ENCODE measurements at places on chromosomes 11 and 22.

- DNase-seq: no peak
These were observed 24.5 kb downstream of the MCHR1 start for GRCh38 chr22:40703736-40704135.

GRCh38 chr11:27150098-27150497, 109.5 kb downstream of the BBOX1 start:
- DNase-seq: no peak

DNA sequence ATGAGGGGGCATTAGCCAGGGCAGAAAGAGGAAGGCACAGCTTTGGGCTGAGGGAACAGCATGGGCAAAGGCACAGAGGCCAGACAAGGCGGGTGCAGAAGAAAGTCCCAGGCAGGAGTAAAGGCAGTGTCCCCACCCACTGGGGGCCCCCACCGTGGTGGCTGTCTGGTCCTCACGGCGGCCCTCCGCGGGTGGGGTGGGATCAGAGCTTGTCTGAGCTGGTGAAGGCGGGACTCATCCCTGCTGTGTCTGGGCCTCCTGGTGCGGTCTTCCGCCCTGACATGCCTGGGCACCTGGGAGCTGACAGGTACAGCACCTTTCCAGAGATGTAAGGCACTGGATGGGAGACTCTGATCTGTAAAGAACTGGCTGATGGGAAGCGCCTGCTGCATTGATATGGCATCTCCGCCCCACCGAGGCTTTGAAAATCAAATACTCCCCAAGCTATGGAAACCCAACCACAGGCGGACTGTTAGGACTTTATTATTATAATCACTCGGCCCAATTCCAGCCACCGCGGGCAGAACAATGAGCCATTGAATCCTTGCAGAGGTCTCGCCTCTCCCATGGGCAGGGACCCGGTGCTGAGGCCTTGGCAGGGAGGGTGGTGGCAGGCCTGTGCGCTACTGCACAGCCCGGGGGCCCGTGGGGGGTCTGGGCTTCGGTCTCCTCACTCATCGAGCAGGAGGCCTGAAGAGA, 14.2 kb upstream of the GNB1L start:
- DNase-seq: no peak

DNA sequence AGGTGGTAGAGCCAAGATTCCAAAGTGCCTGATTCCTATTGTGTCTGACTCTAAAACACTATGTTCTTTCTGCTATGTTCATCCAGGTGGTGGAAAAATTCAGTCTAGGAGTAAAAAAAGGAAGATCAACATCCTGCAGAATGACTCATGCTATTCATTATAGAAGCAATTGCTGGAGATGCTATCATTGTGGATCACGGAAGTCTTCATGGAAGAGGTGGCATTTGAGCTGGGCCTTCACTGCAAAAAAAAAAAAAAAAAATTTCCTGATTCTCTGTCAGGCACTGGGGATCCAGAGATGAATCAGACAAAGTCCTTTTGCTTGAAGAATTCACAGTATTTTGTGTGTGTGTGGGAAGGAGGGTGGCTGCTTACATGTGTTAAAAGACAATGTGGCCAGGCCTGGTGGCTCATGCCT, 1.4 kb upstream of the UVRAG start:
- DNase-seq: no peak

GRCh38 chr22:23104187-23104971, 34.1 kb downstream of the GNAZ start:
- no peak for DNase-seq

GRCh38 chr22:27747396-27748221, 53.9 kb downstream of the MN1 start:
- DNase-seq: no peak

All from inflammatory macrophage (primary cell).